ENCODE measurements at places on chromosomes 11 and 22.

- DNase-seq: no peak
Observed at GRCh38 chr11:40597546-40598113, 861.8 kb downstream of the LRRC4C start.

DNA sequence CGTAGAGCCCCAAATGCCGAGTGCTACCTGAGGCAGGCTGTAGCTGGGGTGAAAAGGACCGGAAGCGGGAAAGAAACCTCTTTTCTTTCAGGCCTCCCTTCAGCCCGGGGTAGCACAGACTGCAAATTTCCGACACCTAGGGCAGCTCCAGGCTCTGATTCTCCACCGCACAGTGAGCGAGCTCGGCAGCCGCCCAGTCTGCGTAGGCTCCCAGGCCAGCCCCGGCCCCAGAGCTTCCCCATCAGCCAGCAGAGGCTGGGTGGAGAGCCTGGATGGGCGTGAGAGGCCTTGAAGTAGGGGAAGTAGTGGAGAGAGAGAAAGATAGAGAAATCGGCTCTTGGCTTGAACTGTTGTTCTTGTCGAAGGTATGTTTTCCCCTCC, 9.3 kb upstream of the PAX6 start:
- no peak for DNase-seq

DNA sequence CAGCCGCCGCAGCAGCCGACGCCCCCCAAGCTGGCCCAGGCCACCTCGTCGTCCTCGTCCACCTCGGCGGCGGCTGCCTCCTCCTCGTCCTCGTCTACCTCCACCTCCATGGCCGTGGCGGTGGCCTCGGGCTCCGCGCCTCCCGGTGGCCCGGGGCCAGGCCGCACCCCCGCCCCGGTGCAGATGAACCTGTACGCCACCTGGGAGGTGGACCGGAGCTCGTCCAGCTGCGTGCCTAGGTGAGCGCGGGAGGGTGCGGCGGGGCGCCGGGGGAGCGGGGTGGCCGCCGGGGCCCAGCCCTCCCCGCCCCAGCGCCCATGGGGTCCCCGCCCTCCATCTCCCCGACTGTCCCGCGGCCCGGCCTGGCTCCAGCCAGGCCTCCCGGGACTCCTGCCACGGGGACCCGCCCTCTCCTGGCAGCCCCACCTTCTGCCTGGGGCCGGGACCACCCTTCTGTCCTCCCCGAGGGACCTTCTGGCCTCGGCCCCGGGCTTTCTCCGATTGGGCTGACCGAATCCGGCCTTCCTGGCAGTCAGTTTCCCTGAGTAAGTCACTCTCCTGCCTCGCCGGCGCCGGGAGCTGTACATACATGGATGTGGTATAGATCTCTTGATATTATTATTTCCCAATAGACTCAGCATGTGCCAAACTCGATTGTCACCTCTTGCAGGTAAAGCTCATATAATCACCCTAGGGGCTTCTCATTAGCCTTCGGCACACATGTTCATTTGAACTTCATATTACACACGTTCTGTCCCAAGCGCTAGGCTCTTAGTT, 720 bp downstream of the PACS1 start:
- DNase-seq: no peak

DNA sequence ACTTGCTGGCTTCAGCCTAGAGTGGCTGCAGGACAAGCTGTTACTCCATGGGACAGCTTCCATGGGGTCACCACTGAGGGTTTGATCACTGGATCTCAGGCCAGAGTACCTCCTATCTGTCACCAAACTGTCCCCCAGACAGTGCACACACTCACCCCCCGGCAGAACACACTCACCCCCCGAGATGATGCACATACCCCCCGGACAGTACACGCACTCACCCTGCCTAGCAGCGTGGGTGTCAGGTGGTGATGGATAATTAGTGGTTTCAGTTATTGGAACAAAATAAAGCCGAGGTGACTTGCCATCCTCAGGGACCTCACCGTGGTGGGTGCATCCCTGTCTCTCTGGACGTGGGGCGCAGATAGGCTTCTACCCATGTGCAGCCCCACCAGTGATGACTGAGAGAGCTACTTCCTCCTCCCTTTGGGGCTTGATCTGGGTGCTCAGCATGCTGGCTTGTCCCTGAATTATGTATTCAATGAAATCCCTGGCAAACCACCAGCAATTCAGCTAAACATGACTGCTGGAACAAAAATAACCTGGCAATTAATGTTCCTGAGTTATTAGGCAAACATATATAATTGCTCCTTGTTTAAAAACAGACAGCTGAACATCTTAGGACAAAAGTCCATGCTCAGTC, 18.9 kb downstream of the TANGO2 start:
- DNase-seq: no peak

DNA sequence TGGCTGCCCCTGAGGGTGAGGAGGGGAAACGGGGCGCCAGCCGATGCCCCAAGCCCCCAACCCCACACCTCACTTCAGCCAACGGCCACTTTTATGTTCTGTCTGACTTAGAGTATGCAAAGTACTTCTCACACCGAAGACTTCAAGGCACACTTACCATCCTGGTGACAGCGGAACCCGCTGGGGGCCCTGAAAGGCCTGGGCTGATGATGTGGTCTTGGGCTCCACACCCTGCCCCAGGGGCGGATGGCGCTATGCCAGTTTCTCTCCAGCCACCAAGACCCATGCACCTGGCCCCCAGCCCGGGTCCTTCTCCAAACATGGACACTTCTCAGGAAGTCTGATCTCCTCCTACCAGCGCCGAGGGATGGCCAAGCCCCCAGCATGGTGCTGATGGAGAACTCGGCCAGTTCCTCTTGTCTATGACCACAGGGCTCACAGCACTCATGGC, 175.4 kb downstream of the CTTN start:
- DNase-seq: no peak

GRCh38 chr22:19224985-19225384, 46.4 kb upstream of the SLC25A1 start:
- DNase-seq: no peak

DNA sequence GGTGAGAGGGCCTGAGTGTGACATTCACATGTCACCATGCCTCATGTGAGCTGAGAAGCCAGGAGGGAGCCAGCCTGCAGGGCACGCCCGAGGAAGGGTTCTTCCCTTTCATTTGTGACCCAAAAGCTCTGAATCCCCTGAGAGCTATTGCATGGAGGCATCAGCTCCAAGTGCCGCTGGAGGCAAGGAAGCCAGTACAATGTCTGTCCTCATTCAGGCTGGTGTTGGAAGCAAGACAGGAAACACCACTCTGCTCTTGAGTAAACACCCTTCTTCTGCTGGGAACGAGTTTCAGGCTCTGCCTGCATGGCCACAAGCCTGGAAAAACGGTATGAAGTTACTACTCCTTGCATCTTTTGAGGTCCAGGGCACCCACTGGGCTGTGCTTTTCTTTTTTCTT, 83.8 kb upstream of the LARGE1 start:
- no peak for DNase-seq

Measured in SW 1271 (cell line).